Stimulated activated CD4-positive, alpha-beta T cell treated with anti-CD3 and anti-CD28 coated beads, TNF-alpha, amount 100 ng/mL, for 1 hour (primary cell): ENCODE measurements at places on chromosomes 5 and 9.

DNA sequence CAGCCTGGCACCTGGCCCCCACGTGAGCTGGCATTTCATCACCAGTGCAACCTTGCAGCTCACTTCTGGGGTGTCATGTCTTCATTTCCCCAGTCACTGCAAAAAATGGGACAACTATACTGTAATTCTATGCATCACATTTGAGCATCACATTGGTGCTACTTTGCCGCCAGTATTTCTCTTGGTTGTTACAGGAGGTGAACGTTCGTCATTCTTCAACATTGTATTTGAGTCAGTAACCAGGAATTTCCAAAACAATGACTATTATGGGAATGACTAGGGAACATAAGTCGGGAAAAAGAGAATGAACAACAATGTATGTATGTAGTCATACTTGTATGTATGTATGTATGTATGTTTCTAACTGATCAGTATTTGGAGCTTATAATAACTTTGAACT lies 1278.0 kb downstream of the EFNA5 start:
- no peak for DNase-seq

- DNase-seq, result no peak
Measured at GRCh38 chr5:56761151-56761885, 54.0 kb upstream of the MAP3K1 start.

- DNase-seq, result no peak
Measured at GRCh38 chr5:7813007-7813406, 37.9 kb downstream of the CFAP90 start.

DNA sequence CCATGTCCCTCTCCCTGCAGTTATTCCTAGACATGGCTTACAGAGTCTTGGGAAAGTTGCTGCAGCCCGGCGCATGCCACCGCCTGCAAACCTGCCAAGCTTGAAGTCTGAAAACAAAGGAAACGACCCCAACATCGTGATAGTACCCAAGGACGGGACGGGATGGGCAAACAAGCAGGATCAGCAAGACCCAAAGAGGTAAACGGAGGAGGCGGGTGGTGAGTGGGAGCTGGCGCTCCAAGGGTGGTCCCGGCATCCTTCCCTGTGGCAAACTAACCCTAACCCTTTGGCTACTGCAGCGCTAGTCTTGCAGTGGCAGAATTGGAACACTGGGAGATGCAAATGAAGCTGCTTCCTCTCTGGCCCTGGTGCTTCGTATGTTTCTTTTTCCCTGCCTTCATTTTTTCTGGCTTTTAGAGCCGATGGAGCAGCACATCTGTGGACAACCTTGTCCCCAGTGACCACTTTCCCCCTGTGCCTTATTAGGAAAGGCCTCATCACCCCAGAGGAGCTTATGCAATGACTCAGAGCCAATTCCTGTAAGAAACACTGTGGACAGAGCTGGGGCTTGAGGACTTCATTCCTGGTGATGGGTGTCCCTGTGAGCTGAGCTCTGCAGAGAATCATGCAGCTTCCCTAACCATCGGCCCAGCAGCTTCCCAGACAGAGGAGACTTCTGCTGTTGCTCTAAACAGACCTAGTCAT lies 38.9 kb downstream of the PRRC2B start:
- DNase-seq, result no peak

DNA sequence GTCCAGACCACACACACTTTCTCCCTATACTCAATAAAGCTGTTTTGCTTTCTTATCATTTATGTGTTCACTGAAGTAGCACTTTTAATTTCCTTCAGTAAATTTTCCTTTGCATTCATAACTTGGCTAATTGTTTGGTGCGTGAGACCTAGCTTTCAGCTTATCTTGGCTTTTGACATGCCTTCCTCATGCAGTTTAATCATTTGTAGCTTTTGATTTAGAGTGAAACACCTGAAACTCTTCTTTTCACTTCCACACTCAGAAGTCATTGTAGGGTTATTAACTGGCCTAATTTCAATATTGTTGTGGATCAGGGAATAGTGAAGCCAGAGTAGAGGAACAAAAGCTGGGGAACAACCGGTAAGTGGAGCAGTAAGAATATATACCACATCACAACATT lies 114.7 kb downstream of the ST8SIA4 start:
- no peak for DNase-seq

- DNase-seq, result no peak
Measured at GRCh38 chr9:91658513-91659105, 235.0 kb upstream of the NFIL3 start.

DNA sequence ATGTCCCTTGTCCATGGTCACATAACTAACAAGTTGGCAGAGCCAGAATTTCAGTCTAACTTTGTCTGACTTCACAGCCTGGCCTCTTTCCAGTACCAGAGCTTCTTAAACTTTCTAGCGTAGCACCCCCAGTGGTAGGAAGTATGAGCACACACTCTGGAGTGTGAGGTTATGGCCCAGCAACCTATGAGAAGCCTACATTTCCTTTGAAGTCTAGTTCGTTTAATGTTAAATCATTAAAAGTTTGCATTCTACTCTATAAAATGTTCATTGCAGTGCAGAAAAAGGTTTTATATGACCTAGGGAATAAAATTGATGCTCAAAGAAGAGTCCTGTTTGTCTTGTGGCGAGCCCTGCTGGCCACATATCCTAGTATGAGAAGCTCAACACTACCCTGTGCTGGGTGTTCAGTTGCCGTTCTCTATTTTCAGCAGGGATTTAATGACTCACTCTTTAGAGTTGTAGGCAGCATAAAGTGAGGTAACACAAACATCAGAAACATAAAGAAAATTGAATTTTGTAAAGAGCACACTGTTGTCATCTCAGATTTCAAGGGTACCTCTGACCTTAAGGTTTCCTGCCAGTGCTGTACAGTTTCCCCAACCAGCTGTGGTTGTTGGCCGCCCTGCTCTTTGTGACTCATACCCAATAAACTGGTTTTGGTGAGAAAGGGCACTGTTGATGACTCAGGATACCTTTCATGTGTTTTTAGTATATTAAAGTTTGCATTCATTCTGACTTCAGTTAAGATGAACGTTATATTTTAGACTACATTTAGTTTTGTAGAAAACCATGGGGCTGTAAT lies 14.3 kb downstream of the MCCC2 start:
- peak; percentile 44 for DNase-seq

DNA sequence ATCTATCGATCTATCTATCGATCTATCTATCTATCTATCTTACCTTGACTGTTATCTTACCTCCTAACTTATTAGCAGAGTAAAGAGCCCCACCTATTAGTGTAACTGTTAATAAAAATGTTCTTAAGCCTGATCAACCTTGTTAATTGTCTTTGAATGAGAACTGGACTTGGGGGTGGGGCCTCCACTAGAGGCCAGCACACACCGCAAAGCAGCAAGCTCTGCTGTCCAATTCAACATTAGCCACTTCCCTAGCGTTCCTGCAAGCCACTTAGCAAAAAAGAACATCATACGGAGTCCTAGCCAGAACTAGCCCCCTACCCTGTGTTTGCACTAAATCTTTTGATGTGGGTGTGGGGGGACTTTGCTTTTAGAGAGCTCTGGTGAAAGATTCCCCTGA lies 515.8 kb downstream of the KDM4C start:
- DNase-seq, result no peak

GRCh38 chr9:86679909-86680308 lies 267.4 kb downstream of the GAS1 start:
- DNase-seq, result no peak

DNA sequence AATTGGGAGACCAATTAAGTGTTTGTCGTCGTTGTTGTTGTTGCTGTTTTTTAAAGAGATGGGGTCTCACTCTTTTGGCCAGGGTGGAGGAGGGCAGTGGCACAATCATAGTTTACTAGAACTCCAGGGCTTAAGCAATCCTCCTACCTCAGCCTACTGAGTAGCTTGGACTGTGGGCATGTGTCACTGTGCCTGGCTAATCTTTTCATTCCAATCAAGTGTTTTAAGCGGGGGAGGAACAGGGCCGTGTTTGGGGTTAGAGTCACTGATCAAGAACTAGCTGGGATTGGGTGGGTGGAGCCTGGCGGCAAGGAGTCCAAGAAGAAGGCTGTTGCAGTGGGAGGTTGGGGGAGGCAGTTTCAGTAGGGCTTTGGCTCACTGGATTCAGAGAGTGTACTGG lies 13.8 kb downstream of the SNX30 start:
- no peak for DNase-seq

DNA sequence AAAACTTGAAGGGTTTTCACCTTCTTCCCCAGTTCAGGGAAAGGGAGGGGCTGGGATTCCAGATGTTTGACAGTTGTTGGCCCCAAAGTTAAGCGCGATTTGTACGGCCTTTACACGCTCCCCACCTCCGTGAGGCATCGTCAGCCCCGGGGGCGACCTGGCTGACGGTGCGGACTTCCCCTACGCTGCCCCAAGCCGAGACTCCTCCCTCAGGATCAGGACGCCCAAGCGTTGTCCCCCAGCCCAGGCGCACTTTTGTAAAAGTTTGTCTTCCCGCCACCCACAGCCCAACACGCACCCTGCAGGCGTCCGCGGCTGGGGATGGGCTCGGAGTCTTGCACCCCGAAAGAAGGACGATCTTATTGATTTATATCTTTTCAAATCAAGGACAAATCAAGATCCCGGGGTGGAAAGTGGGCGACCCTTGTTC lies 713 bp downstream of the MOB3B start:
- DNase-seq, result no peak

DNA sequence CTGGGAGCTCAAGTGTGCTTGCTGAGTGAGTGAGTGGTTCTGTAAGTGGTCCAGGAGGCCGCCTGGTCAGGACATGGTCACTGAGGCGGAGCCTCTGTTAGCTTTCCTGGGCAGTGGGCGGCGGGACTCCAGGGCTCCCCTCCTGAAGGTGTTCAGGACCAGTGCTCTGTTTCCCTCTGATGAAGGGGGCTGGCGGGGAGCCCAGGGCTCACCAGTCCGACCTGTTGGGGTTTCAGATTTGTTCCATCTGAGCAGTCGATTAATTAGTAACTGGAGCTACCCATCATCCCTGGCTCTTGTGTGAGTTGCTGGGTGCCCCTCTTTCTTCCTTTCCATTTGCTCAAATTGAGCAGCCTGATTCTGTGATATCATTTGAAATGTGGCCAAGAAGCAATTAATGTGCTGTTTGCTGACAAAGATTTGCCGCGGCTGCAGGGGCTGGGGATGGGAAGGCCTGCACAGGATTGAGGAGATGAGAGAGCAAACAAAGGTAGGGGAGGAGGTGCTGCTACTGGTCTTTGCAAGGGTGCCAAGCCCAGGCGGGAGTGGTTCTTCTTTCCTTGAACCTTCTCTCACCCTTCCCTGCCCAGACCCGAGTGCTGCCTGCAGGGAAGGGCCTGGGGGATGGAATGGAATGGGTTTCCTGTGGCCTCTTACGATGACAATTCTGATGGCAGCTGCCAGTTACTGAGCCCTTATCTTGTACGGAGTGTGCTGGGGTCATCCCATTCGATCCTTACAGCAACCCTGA lies 92.8 kb upstream of the PITX1 start:
- no peak for DNase-seq

- DNase-seq, result no peak
Measured at GRCh38 chr5:118687661-118688621, 300.4 kb downstream of the DTWD2 start.

DNA sequence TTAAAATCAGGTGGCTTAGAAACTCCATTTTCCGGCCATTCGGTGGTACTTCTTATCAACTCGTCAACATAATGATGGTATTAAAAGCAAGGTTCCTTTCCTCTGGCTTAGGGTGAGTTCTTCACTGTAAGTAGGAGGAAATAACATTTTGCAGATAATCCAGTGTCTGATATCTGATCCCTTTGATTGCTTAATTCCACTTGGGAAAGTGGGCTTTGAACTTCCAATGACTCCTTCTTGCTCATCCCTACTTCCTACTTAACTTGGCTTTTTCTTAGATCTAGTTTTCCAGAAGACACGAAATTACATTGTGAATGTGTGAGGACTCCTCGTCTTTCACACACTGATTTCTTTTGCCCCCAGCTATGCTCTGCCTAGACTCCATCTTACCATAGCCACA lies 31.5 kb downstream of the DDX31 start:
- DNase-seq, result no peak

DNA sequence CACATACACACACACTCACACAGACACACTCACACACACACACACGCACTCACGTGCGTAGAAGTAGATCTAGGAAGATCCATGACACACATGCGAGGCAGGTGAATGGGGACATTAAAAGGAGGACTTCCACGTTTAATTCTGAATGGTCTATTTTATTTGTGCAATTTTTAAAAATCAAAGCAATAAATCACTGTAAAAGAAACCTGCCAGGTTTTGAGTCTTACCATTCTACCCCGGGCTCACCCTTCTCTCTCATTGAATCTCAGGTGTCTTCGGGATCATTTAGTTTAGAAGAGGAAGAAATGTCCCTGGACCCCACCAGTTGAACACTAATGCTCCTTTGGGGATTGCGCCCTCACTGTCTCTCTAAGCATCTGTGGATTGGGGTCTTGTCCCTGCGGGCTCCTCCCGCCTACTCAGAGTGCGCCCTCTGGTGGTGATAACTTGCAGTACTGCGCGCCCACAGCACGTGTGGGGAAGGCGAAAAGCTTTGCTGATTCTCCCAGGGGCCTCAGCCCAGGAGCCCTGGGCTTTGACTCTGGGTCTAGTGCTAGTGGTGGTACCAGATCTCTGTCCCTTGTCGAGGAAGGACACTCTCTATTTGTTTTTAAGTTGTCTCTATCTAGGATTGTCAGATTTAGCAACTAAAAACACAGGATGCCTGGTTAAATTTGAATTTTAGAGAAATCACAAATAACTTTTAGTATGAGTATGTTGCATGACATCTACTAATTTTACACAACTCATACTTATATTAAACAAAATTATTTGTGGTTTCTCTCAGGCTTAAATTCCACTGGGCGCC lies 34.8 kb downstream of the BOD1 start:
- no peak for DNase-seq

DNA sequence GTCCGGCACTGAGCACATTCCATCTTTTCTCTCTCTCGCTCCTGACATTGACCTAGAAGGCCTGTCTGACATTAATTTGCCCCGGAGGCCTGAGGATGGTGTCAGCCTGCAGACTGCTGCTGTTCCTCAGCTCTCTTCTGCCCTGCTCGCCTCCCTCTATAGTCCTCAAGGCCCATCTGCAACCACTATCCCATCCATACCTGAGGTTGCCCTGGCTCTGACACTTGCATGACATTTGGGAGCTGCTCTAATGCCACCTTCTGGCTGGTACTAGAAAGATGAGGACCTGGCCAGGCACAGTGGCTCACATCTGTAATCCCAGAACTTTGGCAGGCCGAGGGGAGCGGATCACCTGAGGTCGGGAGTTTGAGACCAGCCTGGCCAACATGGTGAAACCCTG lies 38.6 kb upstream of the GGTA1 start:
- DNase-seq, result no peak

GRCh38 chr5:115514220-115514619 lies 30.4 kb downstream of the FEM1C start:
- no peak for DNase-seq

DNA sequence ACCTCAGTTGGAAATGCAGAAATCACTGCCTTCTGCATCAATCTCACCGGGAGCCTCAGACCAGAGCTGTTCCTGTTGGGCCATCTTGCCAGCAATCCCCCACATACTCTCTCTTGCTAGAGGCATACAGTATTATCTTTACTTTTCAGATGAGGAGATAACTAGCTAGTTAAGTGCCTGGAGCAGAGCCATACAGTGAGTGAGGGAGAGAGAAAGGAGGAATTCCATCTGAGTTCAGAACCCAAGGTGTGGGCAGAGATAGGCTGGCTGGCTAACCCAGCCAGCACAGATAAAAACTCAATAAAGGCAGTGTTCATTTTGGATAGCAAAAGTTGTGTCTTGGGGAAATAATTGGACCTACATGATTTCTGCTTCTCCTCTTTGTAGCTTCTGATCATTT lies 268.0 kb upstream of the KIF2A start:
- no peak for DNase-seq

GRCh38 chr5:40480392-40480791 lies 199.3 kb upstream of the PTGER4 start:
- no peak for DNase-seq
